NCI-H1105 treated with DMSO at 0.1 percent for 48 hours (cell line): ENCODE measurements at places on chromosomes 16 and 17.
A peak's percentile ranks its signal among the peaks of the same experiment; 100 is the strongest.

- no peak for DNase-seq
These were observed 383.0 kb downstream of the PMP22 start for GRCh38 chr17:14882131-14882530.

DNA sequence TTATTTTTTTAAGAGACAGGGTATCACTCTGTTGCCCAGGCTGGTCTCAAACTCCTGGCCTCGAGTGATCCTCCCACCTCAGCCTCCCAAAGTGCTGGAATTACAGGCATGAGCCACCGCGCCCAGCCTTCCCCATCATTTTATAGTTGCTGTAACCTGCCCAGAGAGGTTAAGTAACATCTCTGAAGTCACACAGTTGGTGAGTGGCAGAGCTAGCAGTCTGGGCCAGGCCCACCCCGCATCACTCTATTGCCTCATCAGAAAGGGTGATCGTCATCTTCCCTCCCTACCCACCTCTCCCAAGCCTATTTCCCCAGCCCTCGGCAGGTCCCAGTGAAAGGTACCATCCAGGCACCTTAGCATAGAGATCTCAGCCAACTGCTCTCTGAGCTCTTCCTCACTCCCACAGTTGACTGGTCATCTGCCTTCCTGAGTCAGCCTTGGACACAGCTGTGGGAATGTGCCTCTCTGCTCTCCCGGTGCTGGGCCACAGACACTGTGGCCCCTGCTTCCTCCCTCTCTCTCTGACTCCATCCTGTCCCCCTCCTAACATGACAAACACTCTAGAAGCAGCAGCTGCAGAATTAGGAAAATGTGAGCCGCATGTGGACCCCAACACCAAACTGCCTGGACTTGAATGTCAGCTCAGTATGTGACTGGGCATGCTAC is 57.1 kb downstream of the SCNN1B start:
- no peak for DNase-seq

DNA sequence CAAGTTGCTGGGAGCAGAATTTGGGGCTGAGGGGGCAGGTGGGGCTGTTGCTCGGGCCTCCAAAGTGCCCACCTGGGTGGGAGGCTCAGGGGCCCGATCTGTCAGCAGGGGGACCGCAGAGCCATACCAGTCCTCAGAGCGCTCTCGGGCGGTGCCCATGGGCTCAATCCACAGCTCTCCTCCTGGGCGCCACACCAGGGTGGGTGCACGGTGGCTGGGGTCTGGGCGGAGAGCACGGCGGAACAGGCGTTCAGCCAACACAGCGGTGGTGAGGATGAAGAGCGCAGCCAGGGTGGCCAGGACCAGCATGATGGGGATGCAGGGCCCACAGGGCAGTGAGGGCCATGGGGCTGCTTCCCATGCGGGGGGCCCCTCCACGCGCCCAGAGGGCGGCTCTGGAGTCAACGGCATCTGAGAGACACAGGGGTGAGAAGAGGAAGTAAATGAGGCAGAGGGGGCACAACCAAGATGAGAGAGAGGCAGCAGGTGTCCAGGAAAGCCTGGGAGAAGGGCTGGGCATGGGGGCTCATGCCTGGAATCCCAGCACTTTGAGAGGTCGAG is 1.2 kb downstream of the C16orf54 start:
- DNase-seq: no peak

DNA sequence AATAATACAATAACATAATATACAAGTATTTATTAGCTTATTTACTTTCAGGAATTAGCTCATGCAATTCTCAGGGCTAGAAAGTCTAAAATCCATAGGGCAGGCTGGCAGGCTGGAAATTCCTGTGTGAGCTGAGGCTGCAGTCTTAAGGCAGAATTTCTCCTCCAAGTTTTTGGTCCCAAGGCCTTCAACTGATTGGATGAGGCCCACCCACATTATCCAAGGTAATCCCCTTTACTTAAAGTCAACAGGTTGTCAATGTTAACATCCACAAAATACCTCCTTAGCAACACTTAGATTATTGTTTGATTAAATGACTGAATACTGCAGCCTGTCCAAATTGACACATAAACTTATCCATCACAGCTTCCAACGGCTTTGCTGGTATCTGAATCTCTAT is 32.9 kb upstream of the SOX9 start:
- no peak for DNase-seq

DNA sequence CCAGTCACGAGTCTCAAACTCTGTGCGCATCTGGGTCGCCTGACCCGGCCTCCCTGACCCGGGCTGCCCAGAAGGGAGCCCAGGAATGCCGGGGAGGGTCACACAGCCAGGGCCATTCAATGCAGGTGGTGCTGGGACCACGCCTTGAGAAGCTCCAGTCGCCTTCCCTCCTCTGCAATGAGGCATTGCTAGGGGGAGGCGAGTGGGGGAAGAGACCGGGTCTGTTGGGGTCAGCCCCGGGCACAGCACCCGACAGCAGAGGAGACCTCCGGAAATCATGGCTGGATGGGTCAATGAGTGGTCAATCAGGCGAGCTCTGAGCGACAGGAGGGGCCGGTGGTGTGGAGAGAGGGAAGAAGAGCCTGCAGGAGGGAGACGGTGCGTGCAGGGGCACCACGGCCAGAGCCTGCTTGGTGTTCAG is 13.3 kb downstream of the JPH3 start:
- DNase-seq: no peak

- no peak for DNase-seq
These were observed 32.2 kb downstream of the RNF157 start for GRCh38 chr17:76208120-76208519.

GRCh38 chr16:28524681-28525171 is 14.0 kb downstream of the NUPR1 start:
- no peak for DNase-seq

DNA sequence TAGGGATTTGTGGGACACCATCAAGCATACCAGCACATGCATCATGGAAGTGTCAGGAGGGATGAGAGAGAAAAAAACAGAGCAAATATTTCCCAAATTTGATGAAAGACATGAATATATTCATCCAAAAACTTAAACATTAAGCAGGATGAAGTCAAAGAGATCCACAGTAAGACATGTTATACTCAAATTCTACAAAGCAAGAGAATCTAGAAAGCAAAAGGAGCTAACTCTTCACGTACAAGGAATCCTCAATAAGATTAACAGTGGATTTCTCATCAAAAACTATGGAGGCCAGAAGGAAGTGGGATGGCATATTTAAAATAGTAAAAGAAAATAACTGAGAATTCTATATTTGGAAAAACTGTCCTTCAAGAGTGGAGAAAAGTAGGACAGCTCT is 374.8 kb downstream of the ZFHX3 start:
- no peak for DNase-seq

DNA sequence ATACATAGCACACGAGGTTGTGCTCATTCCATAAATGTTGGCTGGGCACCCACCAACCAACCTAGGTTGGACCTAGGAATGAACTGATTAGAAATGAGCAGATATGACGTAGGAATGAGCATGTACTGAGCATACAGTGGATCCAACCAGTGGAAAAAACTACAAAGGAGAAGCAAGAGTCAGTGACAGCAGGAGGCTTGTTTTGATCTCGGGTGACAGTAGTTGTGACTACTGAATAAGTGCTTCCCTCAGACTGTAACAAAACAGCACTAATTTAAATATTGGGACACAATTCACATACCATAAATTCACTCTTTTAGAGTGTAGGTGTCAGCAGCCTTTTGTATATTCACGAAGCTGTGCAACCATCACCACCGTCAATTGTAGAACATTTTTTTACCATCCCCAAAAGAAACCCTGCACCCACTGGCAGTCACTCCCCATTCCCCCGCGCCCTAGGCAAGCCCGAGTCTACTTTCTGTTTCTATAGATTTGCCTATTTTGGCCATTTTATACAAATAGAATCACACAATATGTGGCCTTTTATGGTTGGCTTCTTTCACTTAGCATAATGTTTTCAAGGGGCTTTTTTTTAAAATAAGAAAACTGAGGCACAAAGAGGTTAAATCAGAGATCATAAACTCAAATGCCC is 7.0 kb downstream of the VAC14 start:
- no peak for DNase-seq

DNA sequence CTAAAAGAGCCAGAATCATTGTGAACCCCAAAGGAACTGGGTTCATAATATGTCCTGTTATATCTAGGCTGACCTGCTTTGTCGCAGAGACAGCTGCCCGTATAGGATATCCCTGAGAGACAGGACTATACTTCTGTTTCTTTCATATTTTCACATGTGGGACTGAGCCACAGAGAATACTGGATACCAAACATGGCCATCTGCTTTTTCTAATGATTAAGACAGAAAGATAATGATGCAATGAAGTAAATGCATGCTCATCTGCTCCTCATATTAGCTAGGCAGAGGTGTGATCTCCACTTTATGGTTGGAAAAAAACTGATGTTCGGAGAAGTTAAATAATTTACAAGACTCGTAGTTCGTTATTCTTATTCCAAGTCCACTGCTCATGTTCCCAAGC is 160.4 kb downstream of the AATF start:
- DNase-seq: no peak

GRCh38 chr17:79980246-79981043 is 55.2 kb downstream of the TBC1D16 start:
- no peak for DNase-seq

DNA sequence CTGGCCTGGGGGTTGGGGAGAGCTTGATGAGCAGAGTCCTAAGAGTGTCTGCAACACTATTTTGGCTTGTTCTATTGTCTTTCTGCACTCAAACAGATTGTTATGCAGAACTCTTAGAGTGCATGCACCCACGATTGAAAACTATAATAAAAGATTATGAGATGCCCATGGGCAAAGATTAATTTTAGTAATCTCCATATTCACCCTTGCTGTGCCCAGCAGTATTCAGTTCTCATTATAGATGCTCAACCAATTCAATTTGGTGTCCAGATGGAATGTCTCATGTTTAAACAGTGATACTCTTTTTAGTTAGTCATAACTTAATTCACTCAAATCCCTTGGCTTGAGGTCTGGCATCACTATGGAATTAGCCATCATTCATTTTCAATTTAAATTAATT is 952.5 kb downstream of the CDH8 start:
- no peak for DNase-seq

- DNase-seq: no peak
These were observed 123.1 kb downstream of the OR1D5 start for GRCh38 chr17:2940352-2940751.

DNA sequence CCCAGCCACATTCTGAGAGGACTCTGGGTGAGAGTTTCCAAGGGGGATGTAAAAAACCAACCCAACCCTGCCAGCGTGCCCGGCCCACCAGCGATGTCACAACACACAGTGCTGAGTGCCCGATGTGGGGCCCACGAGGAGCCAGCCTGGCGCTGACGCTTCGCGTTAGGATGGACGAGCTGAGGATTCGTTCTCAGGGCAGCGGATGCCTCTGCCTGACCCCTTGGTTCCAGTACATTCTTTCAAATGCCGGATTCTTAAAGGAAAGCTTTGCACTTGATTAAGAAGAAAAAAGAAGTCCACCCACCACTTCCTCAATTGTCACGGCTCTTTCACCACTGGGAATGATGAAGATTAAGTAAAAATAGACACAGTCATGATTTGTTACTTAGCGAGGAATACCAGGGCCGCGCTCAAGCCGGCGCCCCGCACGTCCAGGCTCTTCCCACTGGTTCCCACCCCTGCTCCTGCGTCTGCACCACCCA is 79.4 kb downstream of the IRF8 start:
- no peak for DNase-seq

DNA sequence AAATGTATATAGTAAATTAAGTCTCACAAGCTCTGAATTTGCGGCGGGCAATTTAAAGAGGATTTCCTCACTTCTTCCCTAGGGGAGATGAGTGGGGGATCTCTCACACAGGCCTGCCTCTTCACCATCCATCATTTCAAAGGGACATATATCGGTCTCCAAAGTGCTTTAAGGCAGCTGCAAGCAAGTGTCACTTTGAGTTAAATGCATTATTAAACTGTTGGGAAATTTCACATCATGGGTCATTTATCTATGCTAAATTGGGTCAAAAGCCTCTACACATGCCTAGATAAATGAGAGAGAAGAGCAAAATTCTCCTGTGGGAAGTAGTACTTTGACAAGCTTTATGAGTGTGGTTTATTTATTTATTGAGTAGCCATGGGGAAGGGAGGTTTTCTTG is 1106.1 kb upstream of the GOT2 start:
- DNase-seq: no peak

DNA sequence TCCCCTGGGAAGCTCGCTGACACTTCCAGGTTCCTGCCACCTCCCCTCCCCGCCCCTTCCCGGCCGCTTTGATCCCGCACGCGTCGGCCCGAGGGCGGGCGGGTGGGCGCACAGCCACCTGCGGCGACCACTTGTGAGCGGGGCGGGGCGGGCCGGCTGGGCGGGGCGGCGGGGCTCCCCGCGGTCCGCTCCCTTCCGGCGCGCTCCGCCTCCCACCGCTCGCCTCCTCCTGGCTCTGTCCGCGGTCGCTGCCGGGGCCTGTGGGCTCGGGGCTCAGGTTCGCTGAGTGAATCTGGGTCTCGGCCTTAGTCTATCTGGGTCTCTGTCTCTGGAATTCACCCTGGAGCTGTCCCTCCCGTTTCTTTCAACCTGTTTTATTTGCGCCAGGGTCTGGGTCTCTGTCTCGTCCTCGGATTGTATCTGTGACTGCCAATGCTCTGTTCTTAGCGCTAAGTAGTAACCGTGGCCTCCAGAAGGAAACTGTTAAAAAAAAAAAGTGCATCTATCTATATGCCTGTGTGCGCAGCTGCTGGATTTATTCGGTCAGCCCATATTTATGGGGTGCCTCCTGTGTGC is 2.7 kb upstream of the HES7 start:
- DNase-seq: peak; percentile 81

- DNase-seq: no peak
These were observed 172.8 kb upstream of the WSCD1 start for GRCh38 chr17:5897275-5897911.

- DNase-seq: no peak
These were observed 10.6 kb upstream of the PLD6 start for GRCh38 chr17:17216776-17217175.

- DNase-seq: no peak
These were observed 3.0 kb downstream of the EVI2B start for GRCh38 chr17:31310886-31311285.

DNA sequence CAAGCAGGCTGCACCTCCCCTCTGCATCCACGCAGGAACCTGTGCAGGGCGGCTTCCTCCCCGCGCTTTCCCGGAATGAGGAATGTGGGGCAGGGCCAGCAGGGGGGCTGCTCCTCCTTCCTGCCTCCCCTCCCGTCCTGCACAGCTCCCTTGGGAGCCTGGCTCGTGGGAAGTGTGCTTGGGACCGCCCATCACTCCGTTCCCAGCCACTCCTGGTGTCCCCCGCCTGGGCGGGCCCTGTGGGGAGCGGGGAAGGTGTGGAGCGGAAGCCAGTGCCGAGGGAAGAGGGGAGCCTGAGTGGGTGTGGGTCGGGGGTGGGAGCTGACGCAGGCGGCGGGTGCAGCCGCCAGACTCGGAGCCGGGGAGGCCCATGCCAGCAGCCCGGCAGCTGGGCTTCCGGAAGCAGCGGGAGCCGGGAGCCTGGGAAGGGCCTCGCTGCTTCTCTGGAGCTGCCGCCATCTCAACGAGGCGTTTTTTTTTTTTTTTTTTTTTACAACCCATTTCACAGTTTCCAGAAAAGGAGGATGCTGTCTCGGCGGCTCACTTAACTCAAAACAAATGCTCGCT is 24.1 kb downstream of the BAHCC1 start:
- peak; percentile 79 for DNase-seq

GRCh38 chr17:40625311-40625710 is 22.3 kb downstream of the SMARCE1 start:
- no peak for DNase-seq

- DNase-seq: no peak
These were observed 30.3 kb downstream of the CACNA1H start for GRCh38 chr16:1182950-1183907.
